ENCODE measurements at places on chromosomes 12 and 14.
A peak's percentile ranks its signal among the peaks of the same experiment; 100 is the strongest.

- no peak for DNase-seq
Observed at GRCh38 chr14:29810682-29811081, 117.0 kb downstream of the PRKD1 start.

DNA sequence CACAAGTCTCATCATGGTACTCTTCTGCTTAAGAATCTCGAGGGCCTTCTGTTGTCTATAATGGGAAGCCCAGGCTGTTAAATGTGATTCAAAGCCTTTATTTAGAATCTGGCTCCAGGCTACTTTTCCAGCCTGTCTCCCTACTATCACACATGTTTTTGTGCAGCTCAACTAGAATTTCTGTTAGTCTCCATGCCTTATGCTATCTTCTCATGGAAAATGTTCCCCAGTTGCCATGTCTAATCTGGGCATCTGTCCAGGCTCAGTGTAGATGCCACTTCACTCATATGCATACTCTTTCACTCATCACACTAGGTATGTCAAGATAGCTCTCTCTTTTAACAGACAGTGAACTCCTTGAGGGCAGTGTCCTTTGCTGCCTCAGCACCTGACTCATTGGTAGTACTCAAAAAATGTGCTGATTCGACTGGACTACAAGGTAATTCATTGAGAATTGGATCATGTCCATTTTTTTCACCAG lies 145.3 kb downstream of the TTLL5 start:
- DNase-seq, result no peak

DNA sequence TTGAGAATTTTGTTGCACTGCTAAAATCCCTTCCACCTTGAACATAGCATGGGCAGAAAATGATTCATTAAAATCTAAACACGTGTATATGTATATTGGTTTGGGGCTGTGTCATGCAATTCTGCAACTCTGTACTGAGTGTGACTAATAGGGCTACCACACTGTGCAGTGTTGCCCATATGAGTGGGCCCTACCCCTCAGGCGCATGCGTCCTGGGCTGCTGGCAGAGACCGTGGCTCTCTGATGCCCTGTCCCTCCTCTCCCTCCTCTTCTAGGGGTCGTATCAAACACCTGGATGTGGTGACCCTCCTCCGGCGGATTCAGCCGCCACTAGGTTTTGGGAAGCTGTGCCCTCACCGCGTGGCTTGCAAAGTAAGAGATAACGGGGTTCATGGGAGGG lies 128.4 kb upstream of the FKBP4 start:
- no peak for DNase-seq

GRCh38 chr14:56494167-56494566 lies 85.4 kb upstream of the TMEM260 start:
- no peak for DNase-seq

- DNase-seq, result no peak
Observed at GRCh38 chr14:37497422-37497821, 97.6 kb downstream of the FOXA1 start.

DNA sequence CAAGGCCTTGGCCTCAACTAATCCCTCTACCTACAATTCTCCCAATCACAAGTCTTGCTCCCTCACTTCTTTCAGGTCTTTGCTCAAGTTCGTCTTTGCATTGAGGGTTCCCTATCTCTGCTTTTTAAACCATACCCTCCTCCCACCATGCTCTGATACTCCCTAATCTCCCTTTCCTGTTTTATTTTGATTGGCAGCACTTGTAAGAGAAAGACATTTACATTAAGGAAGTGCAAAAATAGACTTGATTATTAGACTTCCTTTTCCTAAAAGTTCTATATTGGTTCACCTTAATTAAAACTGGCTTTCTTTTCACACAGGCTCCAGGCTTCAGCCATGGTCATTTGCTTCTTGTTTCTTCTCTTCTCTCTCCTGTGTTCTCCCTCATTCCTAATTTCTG lies 18.3 kb upstream of the WIF1 start:
- DNase-seq, result no peak

- no peak for DNase-seq
Observed at GRCh38 chr14:45252366-45253069, 484 bp downstream of the MIS18BP1 start.

- no peak for DNase-seq
Observed at GRCh38 chr14:97638864-97639263, 841.7 kb downstream of the VRK1 start.

DNA sequence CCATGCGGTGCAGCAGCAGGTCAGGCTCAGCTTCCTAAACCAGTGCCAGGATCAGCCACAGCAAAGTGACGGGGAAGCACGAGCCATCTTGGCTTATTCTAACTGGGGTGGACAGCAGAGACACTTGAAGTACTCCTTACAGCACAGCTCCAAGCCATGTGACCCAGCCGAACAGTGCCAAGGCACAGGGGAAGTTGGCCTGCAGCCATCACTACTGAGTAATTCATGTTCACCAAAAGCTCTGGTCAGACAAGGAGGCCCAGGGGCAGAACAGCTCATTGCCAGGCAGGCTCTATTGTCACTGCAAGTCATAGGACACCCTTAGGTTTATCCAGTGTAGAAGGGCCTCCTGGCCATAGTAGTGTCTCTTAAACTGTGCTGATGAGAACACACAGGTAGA lies 23.4 kb upstream of the SLC35F4 start:
- DNase-seq, result no peak

DNA sequence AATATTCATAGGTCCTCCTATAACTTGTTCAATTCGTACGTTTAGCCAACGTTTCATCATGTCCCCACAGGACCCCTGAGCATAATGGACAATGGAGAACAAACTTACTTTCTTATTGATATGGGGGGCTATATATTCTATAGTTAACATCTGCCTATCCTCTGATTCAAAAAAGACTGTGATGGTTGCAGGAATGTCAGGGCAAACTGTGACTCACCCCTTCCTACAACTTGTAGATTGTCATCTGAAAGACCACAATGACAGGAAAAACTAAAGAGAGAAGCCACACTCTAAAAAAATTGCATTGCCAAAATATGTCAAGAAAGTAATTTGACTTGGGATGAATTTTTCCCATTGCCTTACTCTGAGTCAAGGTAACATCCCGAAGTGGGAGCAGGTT lies 50.8 kb downstream of the CATSPERB start:
- DNase-seq, result no peak

GRCh38 chr14:89922031-89922907 lies 32.3 kb downstream of the EFCAB11 start:
- DNase-seq, result no peak

GRCh38 chr12:90238663-90239271 lies 530.1 kb upstream of the ATP2B1 start:
- DNase-seq, result no peak

- DNase-seq, result no peak
Observed at GRCh38 chr12:32917094-32917611, 20.6 kb upstream of the PKP2 start.

GRCh38 chr14:57845802-57846531 lies 19.9 kb downstream of the SLC35F4 start:
- DNase-seq, result no peak

GRCh38 chr12:79850610-79851299 lies 84.1 kb downstream of the PPP1R12A start:
- no peak for DNase-seq

GRCh38 chr12:89386138-89386537 lies 33.8 kb upstream of the DUSP6 start:
- DNase-seq, result no peak

- DNase-seq, result no peak
Observed at GRCh38 chr12:107339487-107339886, 246.1 kb upstream of the CRY1 start.

DNA sequence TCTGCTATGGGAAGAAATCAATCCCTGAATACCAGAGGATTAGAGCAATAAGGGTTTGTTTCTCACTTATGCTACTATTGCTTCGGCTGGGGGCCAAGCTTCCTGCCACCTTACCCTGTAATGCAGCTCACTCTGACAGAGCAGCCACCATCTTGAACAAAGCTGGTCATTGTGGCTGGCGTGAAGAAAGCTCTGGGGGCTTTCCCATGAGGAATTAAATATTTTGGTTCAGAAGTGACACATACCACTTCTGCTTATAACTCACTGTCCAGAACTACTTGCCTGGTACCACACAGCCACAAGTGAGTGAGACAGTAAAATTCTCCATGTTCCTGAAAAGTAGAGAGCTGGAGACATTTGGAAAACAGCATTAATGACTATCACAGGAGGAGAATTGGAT lies 82.6 kb downstream of the GALNT8 start:
- no peak for DNase-seq

GRCh38 chr14:102430212-102430908 lies 67.6 kb downstream of the TECPR2 start:
- no peak for DNase-seq

- no peak for DNase-seq
Observed at GRCh38 chr12:47686645-47687240, 19.1 kb downstream of the RPAP3 start.

- DNase-seq, result no peak
Observed at GRCh38 chr12:29889737-29890136, 106.0 kb upstream of the TMTC1 start.

- no peak for DNase-seq
Observed at GRCh38 chr12:1910468-1910867, 8.0 kb downstream of the CACNA2D4 start.

- no peak for DNase-seq
Observed at GRCh38 chr14:22002860-22003284, 329.3 kb upstream of the OR4E1 start.

DNA sequence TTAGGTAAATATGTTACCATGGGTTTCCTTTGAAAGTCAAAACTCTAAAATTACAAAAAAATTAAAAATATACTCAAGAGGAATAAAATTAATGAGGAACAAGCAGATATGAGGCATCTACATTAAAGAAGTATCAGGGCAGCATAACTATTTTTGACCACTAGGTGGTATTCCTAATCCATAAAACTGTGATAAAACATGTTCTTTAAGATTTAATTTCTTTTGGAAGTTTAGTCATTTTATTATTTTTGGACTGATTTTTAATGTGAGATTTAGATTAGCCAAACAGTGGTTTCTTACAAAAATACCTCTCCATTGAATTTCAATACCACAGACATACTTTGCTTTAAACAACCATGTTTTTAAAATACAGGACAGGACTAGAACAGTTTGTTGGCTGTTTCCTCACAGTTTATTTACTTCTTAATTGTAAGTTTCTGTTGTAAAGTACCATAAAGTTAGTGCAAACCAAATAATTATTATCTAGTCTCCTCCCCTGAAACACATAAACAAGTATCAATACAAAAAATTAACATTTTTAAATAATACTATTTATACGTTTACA lies 49.8 kb downstream of the NTS start:
- no peak for DNase-seq

GRCh38 chr14:68713782-68714181 lies 79.1 kb downstream of the ZFP36L1 start:
- DNase-seq, result no peak

DNA sequence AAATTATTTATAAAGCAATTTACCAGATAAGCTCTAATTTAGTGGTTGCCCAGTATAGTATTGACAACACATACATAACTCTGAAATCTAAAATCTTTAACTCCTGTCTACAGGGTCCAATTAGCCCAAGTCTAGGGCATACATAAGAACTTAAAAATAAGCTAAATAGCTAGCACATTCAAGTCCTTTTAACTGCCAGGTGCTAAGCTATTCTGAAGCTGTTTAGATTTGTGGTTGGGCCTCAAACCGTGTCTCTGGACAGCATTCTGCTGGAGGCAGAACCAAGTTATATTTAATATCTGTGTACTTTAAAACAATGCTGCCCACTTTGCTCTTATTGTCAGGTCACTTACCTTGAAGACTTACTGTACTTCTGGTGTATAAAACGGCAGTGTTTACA lies 19.0 kb downstream of the RPS6KA5 start:
- DNase-seq, result no peak

DNA sequence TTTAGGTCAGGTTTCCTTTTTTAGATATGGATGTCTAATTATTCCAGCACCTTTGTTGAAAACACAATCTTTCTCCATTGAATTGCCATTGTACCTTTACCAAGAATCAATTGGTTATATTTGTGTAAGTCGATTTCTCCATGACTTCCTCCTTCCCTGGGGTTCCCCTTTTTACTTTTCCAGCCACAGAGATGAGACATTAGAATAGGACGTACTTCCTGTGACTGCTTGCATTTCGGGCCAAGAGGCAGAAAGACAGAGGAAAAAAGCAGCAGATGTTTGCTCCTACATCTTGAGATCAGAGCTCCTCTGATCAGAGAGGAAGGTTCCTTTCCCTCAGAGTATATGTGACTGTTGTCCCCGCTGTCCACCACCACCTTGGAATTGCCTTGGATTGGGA lies 453.7 kb upstream of the RGS6 start:
- DNase-seq, result peak; percentile 23

DNA sequence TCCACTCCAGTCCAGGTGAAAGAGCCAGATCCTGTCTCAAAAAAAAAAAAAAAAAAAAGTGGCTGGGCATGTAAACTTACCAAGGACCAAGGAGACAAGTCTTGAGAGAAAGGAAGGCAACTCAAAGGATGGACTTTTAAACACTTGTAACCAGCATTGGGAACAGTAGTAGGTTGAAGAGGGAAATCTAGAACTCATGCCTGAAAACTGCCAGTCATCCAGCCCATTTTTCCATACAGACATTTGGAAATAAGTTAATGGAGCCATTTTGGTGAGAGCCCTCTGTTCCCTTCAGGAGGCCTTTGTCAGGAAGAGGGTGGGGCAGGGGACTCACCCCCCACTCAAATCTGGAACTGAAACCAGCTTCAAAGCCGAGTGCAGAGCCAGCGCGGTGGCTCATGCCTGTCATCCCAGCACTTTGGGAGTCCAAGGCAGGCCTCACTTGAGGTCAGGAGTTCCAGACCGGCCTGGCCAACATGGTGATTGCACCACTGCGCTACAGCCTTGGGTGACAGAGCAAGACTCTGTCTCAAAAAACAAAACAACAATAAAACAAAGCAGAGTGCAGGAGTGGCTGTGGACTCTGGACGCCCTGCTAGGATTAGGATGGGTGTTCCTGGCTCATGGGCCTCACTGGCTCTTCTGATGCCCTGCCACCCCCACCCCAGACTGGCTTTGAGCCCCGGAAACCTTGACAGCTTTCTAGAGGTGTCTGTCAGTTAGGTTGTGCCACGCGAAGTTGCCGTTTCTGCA lies 1.6 kb upstream of the MLXIP start:
- no peak for DNase-seq

DNA sequence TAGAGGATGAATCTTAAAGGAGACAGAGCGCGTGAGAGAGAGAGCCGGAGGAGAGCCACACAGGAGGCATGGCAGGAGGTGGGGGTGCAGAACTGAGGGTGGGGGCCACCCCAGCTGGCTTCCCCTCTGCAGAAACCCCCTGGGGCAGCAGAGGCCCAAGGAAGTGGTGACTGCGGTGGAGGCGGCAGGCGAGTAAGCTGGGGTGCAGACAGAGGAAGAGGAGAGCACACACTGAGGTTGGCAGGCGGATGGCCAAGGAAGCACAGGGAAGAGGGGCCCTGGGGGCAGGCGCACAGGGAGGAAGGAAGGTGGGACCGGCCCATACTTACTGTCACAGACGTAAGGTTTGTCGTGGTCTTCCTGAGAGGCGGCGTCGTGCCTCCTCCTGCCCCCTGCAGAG lies 179.8 kb downstream of the DPF3 start:
- DNase-seq, result peak; percentile 55
